Activated CD8-positive, alpha-beta memory T cell treated with anti-CD3 and anti-CD28 coated beads, Interleukin-2, amount 10 ng/mL, durations not matched to agents 7 days and 5 days (primary cell): ENCODE measurements at places on chromosomes 1 and 21. TPM values are rescaled to one million over a fixed set of nuclear protein-coding genes. Genes with fewer than 3 reads are reported as not detected.

GRCh38 chr1:43279666-43280065 is 5.7 kb downstream of the C1orf210 start:
- no peak overlapping the region for H3K27ac ChIP-seq
- peaks cover 8% of the 10 kb centered on the region for H3K4me1 ChIP-seq
- H3K36me3 ChIP-seq: peaks cover 2% of the 10 kb centered on the region
- peaks cover 8% of the 10 kb centered on the region for H3K27me3 ChIP-seq
- DNase-seq: no peak

Gene CYP4A11
- total RNA-seq: not detected

Gene ZBTB8B
- total RNA-seq: not detected

GRCh38 chr1:75613916-75614315 is 3.0 kb upstream of the SLC44A5 start:
- peaks cover 74% of the 10 kb centered on the region for H3K27me3 ChIP-seq
- DNase-seq: no peak
- H3K4me3 ChIP-seq: no peak overlapping the region
- peaks cover 2% of the 10 kb centered on the region for H3K36me3 ChIP-seq
- H3K4me1 ChIP-seq: peaks cover 14% of the 10 kb centered on the region

- no peak for DNase-seq
- H3K27me3 ChIP-seq: no peaks in the 10 kb centered on the region
- H3K27ac ChIP-seq: no peak overlapping the region
- H3K4me1 ChIP-seq: peaks cover 11% of the 10 kb centered on the region
These were observed 137.3 kb downstream of the SDCCAG8 start for GRCh38 chr1:243393096-243393495.

DNA sequence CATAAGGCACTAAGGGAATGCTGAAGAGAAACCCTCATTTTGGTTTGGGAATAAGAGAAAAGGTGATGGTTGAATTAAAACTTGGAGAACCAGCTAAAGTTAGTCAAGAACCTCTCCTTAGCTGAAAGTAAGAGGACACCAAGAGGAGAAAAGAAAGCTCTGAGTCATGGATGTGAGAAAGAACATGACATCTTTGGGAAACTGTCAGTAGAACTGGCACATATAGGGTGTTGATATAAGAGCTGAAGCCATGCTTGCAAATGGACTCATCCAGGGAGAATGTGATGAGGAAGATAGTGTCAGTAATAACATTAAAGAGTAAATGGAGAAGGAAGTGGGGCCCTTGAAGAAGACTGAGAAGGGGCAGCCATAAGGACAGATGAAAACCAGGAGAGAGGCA is 54.3 kb downstream of the LRRC8C start:
- no peak for DNase-seq
- H3K36me3 ChIP-seq: peaks cover 75% of the 10 kb centered on the region
- no peak overlapping the region for H3K4me3 ChIP-seq
- peaks cover 57% of the 10 kb centered on the region for H3K4me1 ChIP-seq

DNA sequence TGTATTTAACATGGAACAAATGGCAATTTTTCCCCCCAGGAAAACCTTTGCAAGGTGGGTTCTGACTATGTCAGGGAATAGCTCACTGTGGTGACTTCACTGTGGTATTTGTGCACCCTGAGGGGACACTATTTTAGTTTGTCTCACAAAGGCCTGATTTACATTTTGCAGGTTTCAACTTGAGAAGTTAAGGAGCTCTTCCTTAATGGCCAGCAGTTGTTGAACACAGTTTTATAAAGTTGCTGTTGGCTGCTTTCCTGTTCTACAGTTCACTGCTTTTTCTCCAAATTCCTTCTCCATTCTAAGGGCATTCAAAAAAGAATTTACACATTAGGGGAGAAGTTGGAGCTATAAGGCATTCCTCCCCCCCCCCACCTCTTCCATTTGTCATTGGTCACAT is 4.6 kb downstream of the LAMC1 start:
- no peak for DNase-seq
- peaks cover 12% of the 10 kb centered on the region for H3K4me1 ChIP-seq
- H3K4me3 ChIP-seq: no peak overlapping the region
- H3K27me3 ChIP-seq: peaks cover 72% of the 10 kb centered on the region
- no peaks in the 10 kb centered on the region for H3K36me3 ChIP-seq
- no peak overlapping the region for H3K27ac ChIP-seq

- peaks cover 72% of the 10 kb centered on the region for H3K36me3 ChIP-seq
- H3K27me3 ChIP-seq: no peaks in the 10 kb centered on the region
- H3K4me3 ChIP-seq: no peak overlapping the region
- no peak overlapping the region for H3K27ac ChIP-seq
- peaks cover 16% of the 10 kb centered on the region for H3K4me1 ChIP-seq
These were observed 13.2 kb downstream of the ADAR start for GRCh38 chr1:154594811-154595210.

DNA sequence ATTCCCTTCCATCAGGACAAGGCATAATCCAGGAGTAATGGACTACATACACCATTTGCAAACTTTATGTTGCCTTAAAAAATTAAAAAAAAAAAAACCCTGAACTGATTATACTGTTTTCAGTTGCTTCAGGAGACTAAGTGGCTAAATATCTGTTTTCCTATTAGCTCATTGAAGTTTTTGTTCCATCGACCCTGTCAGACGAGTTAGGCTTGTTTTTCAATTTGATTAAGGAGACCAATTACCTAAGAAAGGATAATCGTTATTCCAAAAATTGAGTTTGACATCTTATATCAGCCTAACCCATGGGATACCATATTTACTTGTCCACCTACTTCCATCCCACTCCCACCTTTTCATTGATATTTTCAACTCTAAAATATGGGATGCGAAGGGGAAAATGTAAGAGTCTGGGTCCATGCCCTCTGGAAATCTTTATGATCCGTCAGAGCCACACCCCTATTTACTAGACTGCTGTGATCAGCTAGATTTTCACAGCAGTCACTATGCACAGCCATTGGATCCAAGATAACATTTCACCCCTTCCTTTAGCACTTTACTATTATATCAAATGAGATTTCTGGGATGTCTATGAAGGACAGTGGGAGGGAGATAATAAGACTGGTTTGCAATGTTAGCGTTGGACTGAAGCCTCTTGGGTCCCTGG is 41.0 kb downstream of the IL12RB2 start:
- DNase-seq: no peak
- H3K27ac ChIP-seq: no peak overlapping the region
- no peaks in the 10 kb centered on the region for H3K27me3 ChIP-seq
- H3K4me3 ChIP-seq: no peak overlapping the region
- H3K4me1 ChIP-seq: peaks cover 19% of the 10 kb centered on the region
- H3K36me3 ChIP-seq: peaks cover 15% of the 10 kb centered on the region

Gene ZBTB18
- 6.3 TPM for total RNA-seq

GRCh38 chr1:241171991-241172390 is 185.0 kb downstream of the RGS7 start:
- H3K4me3 ChIP-seq: no peak overlapping the region
- no peak overlapping the region for H3K27ac ChIP-seq
- H3K4me1 ChIP-seq: no peaks in the 10 kb centered on the region
- DNase-seq: no peak
- no peaks in the 10 kb centered on the region for H3K27me3 ChIP-seq

DNA sequence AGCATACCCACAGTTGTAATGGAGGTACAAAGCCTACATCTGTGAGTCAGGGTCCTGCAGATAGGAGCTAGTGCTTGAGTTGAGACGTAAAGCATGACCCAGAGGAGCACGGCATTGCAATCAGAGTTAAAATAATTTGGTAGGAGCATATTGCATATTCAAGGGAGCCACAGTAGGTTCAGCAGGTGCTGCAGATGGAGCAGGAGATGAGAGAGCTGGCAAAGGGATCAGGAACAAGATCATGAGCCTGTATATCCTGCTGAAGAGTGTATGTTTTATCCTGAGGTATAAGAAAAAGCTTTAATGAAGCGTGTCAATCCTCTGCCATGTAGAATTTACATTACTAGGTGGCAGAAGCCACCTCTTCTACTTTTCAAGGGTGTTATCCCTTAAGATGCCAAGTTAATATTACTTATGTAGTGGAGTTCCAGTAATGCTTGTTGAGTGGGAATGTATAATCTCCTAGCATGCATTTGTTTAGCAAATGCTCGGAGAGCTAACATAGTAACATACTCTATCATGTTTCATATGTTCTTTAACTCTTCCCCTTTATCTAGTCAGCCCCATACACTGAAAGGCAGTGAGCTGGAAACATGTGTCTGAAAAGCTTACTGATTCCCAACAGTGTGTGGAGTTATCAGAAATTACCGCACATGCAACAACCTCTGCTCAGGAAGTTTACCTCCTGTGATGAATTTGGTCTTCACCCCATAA is 300.3 kb downstream of the GRIK1 start:
- H3K27ac ChIP-seq: no peak overlapping the region
- H3K36me3 ChIP-seq: no peaks in the 10 kb centered on the region
- H3K4me3 ChIP-seq: no peak overlapping the region
- H3K27me3 ChIP-seq: no peaks in the 10 kb centered on the region

GRCh38 chr1:190452272-190452848 is 25.3 kb downstream of the BRINP3 start:
- H3K36me3 ChIP-seq: no peaks in the 10 kb centered on the region
- H3K27me3 ChIP-seq: no peaks in the 10 kb centered on the region

GRCh38 chr1:168621356-168621755 is 45.0 kb downstream of the XCL1 start:
- DNase-seq: no peak
- H3K4me3 ChIP-seq: no peak overlapping the region
- H3K4me1 ChIP-seq: no peaks in the 10 kb centered on the region

DNA sequence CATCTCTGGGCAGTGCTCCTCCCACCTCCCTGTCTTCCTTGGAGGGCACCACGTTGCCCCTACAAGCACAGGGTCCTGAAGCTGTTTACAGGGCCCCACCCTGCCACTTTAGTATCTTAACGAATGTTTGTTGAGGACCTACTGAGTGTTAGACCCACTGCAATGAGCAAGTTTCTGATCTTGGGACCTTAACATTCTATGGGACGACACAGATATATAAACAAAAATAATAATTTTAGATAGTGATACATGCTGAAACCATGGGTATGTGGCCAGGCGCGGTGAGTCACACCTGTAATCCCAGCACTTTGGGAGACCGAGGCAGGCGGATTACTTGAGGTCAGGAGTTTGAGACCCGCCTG is 10.1 kb downstream of the ENTREP3 start:
- H3K36me3 ChIP-seq: peaks cover 9% of the 10 kb centered on the region
- peaks cover 3% of the 10 kb centered on the region for H3K27me3 ChIP-seq
- peak overlapping the region; percentile 74 for H3K4me3 ChIP-seq
- H3K27ac ChIP-seq: peak overlapping the region; percentile 98
- H3K4me1 ChIP-seq: peaks cover 49% of the 10 kb centered on the region

GRCh38 chr1:25649505-25650288 is 33.1 kb downstream of the MAN1C1 start:
- no peak overlapping the region for H3K27ac ChIP-seq
- peak; percentile 22 for DNase-seq
- peaks cover 12% of the 10 kb centered on the region for H3K4me1 ChIP-seq
- H3K27me3 ChIP-seq: peaks cover 78% of the 10 kb centered on the region
- H3K4me3 ChIP-seq: no peak overlapping the region
- H3K36me3 ChIP-seq: peaks cover 15% of the 10 kb centered on the region

DNA sequence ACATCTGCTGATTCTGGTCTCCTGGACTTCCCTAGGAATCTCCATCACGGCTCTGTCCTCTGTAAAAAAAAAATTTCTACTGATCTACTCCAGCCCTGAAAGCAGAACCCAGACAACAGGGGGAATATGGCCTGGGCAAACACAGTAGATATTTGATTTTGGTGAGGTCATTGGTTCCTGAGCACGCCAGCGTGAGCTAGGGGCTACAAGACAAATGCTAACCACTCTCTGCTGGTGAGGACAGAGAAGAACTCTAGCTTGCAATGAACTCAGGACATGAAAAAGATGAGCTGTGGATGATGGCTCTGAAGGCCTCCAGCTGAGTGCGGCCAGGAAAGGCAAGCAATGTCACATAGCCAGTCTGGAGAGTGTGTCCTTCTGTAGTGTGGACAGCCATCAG is 17.2 kb upstream of the FYB2 start:
- H3K36me3 ChIP-seq: no peaks in the 10 kb centered on the region
- DNase-seq: no peak
- H3K27me3 ChIP-seq: no peaks in the 10 kb centered on the region
- H3K4me1 ChIP-seq: peaks cover 2% of the 10 kb centered on the region
- no peak overlapping the region for H3K4me3 ChIP-seq
- H3K27ac ChIP-seq: no peak overlapping the region

GRCh38 chr1:103146166-103146565 is 37.8 kb upstream of the COL11A1 start:
- H3K4me1 ChIP-seq: no peaks in the 10 kb centered on the region
- DNase-seq: no peak
- H3K36me3 ChIP-seq: no peaks in the 10 kb centered on the region
- H3K27ac ChIP-seq: no peak overlapping the region
- H3K4me3 ChIP-seq: no peak overlapping the region

DNA sequence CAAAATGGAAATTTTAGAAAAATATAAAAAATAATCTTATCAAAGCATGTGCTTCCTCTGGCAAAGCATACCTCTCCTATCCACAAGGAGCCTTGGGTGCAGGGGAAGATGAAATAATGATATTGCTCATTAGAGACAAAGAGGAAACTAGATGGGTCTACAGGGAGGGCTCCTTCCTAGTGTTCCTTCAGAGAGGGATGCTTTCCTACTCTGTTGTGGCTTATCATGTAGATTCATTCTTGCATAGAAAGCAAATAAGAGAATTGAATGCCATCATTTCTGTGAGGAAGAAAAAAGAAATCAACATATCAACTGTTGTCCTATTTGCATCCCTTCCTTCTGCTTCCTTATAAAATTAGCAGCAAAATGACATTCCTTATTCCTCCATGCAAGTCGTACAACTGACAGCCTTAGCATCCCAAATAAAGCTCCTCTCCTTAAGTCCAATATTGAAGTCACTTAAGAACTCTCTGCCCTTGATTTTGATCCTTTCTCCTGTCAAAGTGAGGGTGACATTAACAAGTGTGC is 543.9 kb upstream of the PLXNA2 start:
- DNase-seq: no peak
- no peak overlapping the region for H3K4me3 ChIP-seq
- H3K4me1 ChIP-seq: no peaks in the 10 kb centered on the region
- no peaks in the 10 kb centered on the region for H3K36me3 ChIP-seq
- no peaks in the 10 kb centered on the region for H3K27me3 ChIP-seq

DNA sequence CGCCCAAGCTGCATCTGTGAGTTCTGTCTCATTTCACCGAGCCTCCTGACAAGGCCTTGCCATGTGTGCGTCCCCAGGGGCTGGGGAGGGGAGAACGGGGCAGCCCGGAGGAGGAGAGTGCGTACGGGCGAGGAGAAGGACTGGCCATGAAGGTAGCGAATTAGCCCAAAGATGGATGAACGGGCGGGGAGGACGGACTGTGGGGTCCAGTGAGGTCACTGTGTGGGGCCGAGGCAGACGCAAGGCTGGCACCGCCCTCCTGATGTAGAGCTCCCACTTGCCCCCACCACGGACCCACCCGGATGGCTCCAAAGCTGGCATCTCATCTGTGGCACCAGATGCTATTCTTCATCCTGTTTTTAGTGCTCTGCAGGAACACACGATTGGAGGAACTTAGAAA is 330.4 kb downstream of the AJAP1 start:
- no peak overlapping the region for H3K4me3 ChIP-seq
- no peaks in the 10 kb centered on the region for H3K36me3 ChIP-seq
- H3K4me1 ChIP-seq: peaks cover 8% of the 10 kb centered on the region
- H3K27ac ChIP-seq: no peak overlapping the region
- no peak for DNase-seq
- peaks cover 2% of the 10 kb centered on the region for H3K27me3 ChIP-seq
